ENCODE measurements at places on chromosomes 5 and 9.

DNA sequence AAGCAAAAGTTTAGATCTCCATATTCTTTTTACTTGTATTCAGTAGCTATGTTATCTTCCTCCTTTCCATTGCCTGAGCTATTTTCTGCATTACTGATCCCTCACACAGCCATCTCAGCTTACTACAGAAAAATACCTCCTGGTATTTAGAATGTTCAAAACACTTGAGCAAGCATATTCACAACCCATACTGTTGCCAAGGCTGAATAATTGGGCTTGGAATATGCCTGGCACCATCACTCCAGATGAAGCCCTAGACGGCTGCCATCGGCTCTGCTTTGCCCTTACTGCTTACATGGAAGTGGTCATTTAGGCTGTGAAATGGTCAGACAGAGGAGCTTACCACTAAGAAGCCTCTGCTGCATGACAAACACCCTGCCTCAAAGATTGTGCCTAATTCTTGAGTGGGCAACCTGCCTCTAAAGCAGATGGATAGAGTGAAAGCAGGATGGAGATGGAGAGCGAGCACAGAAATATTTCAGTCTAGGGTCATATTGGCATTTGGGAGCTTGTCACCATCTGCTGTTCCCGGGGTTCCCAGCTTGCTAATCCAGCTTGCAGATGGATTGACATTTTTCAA, 92.5 kb upstream of the TAS2R1 start:
- no peak for DNase-seq

GRCh38 chr9:105712773-105713172, 18.4 kb downstream of the TMEM38B start:
- no peak for DNase-seq

DNA sequence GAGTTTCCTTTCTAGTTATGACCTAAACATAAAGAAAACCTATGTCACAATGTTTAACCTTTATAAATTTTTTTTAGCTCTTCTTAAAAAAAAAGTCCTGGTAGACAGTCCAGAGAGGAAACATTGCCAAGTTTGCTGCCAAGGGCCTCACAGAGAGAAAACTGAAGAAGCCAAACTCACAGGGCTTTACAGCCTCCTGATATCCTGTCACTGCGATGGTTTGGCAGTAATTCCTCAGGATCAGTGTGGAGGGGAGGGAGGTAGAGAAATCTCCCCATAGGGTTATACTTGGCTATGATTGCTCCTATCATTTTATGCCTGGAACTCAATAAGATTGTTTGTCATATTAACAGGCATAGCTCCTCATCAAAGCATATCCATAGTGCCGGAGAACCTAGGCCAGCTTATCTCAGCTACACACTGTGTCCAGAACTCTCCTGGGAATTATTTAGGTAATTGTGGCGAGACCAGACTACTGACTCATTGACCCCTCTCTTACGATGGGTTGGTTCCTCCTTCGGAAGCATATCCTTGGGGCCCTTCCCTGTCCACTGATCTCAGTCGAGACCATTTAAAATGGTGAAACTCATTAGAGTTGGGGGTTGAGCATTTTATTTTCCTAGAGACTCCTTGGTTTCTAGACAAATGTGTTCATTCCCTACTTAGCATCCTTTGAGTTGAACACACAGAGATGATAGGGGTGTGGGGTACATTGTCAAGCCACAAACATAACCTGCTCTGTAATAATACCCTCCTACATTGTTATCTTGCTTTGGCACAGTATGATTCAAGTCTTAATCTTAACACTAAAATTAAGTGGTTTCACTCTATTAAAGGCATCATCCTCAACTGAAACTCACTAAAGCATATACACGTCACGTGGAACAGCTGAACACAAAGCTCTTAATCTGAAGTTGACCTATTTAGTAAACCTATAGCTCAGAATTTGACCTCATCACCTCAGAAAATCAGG, 53.4 kb upstream of the TMC1 start:
- no peak for DNase-seq

GRCh38 chr9:137333016-137333671, 31.1 kb upstream of the NRARP start:
- peak; percentile 26 for DNase-seq

DNA sequence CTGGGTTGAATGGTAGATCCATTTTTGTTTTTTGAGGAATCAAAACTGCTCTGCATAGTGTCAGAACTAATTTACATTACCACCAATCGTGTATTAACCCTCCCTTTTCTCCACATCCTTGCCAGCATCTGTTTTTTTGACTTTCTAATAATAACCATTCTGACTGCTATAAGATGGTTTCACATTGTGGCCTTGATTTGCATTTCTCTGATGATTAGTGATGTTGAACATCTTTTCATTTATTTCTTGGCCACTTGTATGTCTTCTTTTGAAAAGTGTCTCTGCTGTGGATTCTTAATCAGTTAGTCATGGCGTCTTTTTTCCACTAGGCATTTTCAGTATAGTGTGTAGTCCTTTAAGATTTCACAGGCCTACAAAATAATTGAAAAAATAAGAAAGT, 2144.3 kb upstream of the C9orf72 start:
- DNase-seq: no peak

DNA sequence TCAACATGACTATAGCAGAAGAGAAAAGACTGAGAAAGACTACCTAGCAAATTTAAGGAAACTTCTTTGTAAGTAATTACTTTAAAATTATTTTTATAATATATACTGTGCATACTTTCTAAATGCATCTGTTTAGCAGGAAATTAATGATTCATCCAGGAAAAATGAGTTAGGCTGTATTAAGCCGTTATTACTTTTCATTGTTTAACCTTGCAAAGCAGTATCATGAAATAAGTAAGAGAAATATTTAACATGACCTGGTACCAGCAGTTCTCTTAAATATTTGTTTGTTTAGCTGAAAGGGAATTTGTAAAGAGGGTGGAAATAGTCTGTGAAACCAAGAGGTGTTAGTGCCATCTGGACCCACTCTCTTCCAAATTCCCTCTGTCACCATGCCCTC, 175.0 kb downstream of the GNAQ start:
- DNase-seq: peak; percentile 56
